ENCODE measurements at places on chromosomes 1 and 21. TPM values are rescaled to one million over a fixed set of nuclear protein-coding genes. Genes with fewer than 3 reads are reported as not detected.
A peak's percentile ranks its signal among the peaks of the same experiment; 100 is the strongest.

- DNase-seq: no peak
Measured at GRCh38 chr1:159896546-159896930, 3.4 kb downstream of the CFAP45 start.

The UMODL1 gene
- 2.4 TPM for total RNA-seq

- DNase-seq: no peak
Measured at GRCh38 chr1:235835226-235835625, 31.5 kb downstream of the LYST start.

DNA sequence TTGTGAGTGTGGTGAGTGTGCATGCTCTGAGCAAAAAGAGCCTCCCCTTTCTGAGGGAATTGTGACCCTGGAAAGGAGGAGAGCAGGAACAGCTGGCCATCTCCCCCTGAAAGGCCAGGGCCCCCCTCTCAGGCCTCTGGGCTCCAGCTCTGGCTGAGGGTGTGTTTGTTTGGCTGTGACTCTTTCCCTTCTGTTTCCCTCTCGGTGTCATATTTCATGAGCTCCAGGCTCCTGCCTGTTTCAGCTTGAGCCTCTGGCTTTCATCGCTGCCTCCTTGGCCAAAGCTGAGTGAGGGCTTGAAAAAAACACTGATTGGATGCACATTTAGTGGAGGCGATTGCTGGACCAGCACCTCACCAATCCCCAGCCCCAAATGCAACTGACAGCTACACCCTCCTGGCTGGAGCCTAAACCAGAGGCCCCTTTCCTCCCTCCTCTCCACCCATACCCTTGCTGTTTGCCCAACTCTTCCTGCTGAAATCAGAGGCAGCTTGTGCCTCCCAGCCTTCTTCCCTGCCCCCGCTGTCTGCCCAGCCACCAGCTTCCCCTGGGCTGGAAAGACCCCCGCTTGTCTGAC, 64.1 kb downstream of the DDR2 start:
- DNase-seq: no peak

GRCh38 chr1:30166174-30166573, 557.2 kb downstream of the MATN1 start:
- DNase-seq: no peak

GRCh38 chr1:52423055-52423454, 18.7 kb downstream of the PRPF38A start:
- DNase-seq: no peak

The PPIAL4G gene
- under 0.01 TPM for total RNA-seq

The CFHR1 gene
- total RNA-seq: not detected

DNA sequence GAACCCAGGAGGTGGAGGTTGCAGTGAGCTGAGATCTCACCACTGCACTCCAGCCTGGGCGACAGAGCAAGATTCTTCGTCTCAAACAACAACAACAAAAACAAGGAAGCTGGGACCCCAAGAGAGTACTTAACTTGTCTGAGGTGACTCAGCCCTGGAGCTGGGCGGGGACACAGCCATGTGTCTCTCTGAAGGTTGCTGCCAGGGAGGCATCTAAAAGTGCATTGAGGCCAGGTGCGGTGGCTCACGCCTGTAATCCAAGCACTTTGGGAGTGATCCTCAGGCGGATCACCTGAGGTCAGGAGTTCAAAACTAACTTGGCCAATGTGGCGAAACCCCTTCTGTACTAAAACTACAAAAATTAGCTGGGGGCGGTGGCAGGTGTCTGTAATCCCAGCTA, 7.7 kb downstream of the IFI6 start:
- DNase-seq: no peak

DNA sequence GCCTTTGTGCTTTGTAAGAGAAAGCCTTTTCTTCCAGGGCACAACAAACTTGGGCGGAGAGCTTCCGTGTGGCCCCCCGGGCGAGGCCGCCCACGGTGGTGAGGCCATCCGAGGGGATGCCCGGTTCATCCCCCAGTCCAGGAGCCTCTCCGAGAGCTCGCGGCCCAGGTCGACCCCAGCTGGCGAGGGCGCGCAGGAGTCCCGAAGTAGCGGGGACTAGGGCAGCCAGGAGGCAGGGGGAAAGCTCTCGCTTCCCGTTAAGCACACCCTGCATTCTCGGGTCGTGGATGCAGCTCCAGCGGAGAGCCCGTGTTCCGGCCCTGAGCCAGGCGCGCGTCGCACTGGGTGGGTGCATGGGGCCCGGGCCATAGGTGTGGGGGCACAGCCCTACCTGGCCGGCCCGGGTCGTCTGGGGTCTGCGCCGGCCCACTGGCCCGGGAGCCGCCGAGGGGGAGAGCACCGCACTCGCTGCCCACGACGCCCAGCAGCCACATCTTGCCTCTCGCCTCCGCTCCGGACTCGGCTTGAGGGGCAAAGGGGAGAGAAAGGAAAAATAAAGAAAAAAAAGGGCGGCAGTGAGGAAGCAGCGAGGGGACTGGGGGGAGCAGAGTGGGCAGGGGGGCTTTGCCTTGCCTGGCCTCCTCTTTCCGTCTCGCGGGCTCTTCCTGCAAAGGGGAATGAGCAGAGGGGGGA, 1.8 kb downstream of the RNF220 start:
- DNase-seq: no peak

GRCh38 chr1:241612533-241613477, 27.4 kb downstream of the CHML start:
- no peak for DNase-seq

GRCh38 chr1:234624724-234625117, 14.7 kb upstream of the IRF2BP2 start:
- no peak for DNase-seq

DNA sequence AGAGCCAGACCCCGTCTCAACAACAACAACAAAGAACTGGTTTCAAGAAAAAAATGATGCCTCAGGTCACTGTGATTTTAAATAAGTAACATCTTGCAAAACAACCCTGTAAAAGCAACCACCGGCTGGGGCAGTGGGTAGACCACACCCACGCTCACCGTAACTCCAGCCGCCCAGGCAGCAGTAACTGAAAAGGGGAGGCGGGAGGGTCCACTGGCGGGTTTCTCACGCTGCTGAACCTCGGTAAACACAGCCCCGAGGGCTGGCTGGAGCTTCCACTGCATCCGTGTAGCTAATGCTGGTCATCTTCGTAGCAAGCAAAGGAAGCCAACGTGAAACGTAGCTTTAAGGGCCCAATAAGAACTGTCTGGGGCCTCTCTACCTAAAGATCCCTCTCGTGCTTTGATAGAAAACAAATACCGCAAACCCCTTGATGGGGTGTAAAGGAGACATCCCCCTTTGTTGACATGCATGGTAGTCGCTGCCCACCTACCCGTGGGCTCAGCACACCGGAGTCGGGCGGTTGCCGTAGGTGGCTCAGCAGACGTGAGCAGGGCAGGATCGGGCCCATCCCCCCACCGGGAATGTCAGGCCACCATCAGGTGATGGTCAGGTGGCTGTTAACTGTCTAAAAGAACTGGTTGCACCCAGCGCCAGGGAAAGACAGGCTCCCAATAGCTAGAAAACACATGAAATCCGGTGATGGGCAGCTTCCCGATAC, 4.2 kb downstream of the C1orf159 start:
- DNase-seq: no peak

- DNase-seq: no peak
Measured at GRCh38 chr1:163614361-163614760, 292.6 kb downstream of the NUF2 start.

GRCh38 chr1:58922302-58923089, 138.6 kb upstream of the JUN start:
- peak; percentile 65 for DNase-seq

DNA sequence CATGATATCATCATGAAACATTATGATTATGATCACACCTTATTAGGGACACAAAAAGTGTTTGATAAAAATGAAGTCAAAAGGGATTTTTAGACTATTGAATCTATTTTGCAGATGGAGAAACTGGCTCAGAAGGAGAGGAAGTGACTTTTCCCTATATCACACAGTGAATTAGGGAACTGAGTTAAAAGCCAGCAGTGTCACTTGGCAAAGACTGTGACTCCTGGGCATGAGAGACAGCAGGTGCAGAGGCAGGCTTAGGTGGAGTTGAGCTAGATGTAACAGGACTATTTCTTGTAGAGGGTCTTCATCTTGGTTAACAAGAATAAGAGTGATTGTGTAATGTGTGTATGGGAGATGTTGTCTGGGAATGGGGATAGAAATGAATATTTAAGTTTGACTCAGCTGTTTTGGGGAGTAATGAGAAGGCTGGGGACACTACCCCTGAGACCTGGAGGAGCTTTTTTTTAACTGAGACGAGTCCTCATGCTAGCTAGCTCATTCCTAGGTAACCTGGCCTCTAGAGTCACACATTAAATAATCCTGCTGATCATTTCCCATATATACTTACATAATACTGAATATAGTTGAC, 1.0 kb upstream of the CD84 start:
- DNase-seq: no peak

- DNase-seq: no peak
Measured at GRCh38 chr1:89363638-89364536, at the start of gene GBP6. GBP6 (plus strand) TSS chr1:89364059; CDS start chr1:89368552, 4,493 bp downstream.

The JTB gene
- 106 TPM for total RNA-seq

DNA sequence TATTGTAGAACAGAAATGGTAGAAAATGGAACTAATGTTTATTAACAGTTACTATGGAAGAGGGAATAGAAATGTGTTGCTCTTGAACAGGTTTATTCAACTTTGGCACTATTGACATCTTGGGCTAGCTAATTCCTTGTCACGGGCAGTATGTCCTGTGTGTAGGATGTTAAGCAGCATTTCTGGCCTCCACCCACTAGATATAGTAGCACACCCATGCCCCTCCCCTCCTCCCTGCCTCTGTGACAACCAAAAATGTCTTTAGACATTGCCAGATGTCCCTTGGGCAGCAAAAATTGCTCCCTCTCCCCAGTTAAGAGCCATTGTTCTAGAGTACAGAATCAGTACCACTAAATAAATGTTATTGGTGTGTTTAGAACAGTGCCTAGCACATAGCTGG, 91.4 kb upstream of the TPTE start:
- no peak for DNase-seq

The DYNLT5 gene
- total RNA-seq: 15.1 TPM

- no peak for DNase-seq
Measured at GRCh38 chr1:94528299-94528698, 13.3 kb downstream of the F3 start.

The FCAMR gene
- total RNA-seq: not detected

DNA sequence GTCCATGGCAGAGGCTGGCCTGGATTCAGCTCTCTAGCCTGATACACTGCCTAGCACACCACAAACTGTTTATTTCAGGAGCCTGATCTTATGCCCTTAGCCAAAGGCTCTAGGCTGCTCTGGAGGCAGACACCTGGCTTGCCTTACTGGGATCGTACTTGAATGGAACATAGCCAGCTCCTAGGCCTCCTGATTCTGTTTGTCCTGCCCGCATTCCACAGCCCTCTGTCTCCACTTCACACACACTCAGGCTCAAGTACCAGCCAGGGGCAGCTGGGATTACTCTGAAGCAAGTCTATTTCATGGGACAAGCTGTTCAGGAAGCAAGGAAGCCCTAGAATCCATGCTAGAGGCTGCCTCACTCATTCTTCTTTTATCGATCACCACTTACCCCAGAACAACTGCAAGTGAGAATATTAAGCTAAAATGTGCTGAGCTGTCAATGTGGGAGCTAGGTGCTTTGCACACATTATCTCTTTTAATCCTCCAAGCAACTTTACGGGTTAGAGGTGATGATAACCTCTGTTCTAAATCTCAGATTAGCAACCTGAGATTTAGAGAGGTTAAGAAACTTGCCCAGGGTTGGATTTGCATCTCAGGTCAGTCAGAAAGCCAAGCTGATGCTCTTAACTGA, 31.1 kb upstream of the CYP4B1 start:
- DNase-seq: no peak

The FMO4 gene
- total RNA-seq: 1.9 TPM

DNA sequence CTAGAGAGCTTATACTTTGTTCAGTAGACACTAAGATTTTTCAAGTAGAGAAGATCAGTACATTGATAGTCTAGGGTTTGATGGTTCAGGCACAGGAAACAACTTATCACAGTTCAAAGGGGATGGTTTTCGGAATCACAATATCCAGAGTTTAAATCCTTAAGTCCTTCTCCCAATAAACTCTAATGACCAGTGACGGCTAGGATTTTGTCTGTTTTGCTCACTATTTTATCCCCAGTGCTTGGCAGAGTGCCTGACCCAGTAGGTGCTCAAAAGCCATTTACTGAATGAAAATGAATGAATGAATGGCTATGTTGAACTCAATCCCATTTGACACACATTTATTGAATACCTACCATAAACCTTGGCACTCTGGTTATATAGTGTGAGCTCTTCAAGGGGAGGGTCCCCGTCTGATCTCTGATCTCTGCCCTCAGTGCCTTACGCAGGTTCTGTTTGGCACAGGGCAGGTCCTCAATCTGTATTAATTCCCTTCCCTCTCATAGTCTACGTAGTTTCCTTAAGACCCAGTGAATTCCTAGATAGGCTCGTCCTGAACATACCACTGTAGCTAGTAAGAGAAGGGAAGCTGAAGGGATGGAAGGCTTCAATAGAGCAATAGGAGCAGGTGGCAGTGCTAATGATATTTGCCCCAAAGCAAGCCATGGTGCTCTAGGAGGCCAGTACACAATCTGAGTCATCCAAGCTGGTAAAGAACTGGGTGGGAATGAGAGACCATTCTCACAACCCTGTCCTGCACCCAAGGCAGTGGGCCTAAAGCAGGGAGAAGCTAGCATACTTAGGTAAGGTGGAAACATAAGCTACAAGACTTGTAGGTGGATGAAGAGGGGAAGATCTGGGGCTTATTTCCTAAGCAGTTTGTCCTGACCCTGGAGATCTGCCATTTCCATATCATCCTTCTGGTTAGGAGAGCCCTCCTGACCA, 53.4 kb downstream of the DMAP1 start:
- DNase-seq: no peak

The OPRD1 gene
- total RNA-seq: not detected

The XPR1 gene
- total RNA-seq: 9.2 TPM

The TRPM2 gene
- 3.5 TPM for total RNA-seq

GRCh38 chr1:8222789-8223188, 95.1 kb upstream of the SLC45A1 start:
- DNase-seq: no peak

The CD1E gene
- total RNA-seq: not detected

DNA sequence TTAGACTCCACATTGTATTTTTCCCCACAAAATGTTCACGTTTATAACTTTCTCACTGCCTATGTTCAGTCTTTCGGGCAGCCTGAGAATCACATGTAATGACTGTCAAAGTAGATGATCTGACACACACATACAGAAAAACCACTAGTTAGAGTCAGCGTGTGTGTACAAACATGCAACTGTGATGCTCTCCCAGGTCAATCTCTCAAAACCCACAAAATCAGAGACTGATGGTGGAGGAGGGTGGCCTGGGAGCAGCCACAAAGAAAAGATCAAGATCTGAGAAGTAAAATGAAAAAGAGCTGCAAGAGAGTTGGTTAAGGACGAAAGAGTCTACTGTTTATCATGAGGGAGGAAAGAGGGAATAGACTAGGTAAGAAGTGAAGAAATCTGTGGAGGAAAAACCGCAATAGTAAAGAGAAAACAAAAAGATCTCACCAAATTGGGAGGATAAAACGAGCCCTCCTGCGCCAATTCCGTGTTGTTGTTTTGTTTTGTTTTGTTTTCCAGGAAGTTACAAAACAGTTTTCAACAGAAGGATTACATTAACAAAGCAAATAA, 2.3 kb downstream of the EGLN1 start:
- DNase-seq: no peak

The SH3D21 gene
- 7.5 TPM for total RNA-seq

Data from hematopoietic multipotent progenitor cell (in vitro differentiated cells).